ENCODE measurements at places on chromosomes 7 and 10.

- no peak for DNase-seq
Observed at GRCh38 chr10:97683556-97684367, 3.3 kb downstream of the AVPI1 start.

- DNase-seq: no peak
Observed at GRCh38 chr10:7159928-7160327, 250.9 kb downstream of the SFMBT2 start.

GRCh38 chr10:132169766-132170560, 16.8 kb upstream of the DPYSL4 start:
- DNase-seq: no peak

GRCh38 chr7:77453531-77453930, 37.4 kb upstream of the GSAP start:
- no peak for DNase-seq

- DNase-seq: no peak
Observed at GRCh38 chr10:78049851-78050250, 16.2 kb downstream of the RPS24 start.

DNA sequence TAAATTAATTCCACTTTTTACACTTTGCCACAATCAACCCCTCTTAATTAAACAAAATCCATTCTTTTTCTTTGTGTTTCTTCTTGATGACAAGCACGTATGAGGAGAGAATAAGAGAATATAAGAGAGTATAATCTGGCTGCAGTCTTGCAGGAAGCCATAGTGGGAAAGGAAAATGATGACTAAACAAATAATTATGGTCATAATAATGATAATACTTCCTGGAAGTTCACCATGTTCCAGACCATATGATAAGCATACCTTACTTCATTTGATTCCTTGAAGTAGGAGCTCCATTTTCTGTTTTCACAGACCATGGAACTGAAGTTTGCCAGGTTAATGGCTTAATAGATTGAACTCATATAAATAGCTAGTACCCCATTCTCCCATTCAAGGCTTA, 237.8 kb downstream of the SEMA3D start:
- no peak for DNase-seq
